ENCODE measurements at places on chromosomes 2 and 18. TPM values are rescaled to one million over a fixed set of nuclear protein-coding genes. Genes with fewer than 3 reads are reported as not detected.

Gene LOXHD1
- not detected for total RNA-seq

Gene GORASP2
- 116 TPM for total RNA-seq

Gene CYTIP
- 0.16 TPM for total RNA-seq

GRCh38 chr2:46065152-46065551 is 232.1 kb upstream of the EPAS1 start:
- peak; percentile 91 for DNase-seq
